ENCODE measurements at places on chromosomes 7 and 10.

- DNase-seq: no peak
Measured at GRCh38 chr10:623477-624311, 65.8 kb downstream of the DIP2C start.

DNA sequence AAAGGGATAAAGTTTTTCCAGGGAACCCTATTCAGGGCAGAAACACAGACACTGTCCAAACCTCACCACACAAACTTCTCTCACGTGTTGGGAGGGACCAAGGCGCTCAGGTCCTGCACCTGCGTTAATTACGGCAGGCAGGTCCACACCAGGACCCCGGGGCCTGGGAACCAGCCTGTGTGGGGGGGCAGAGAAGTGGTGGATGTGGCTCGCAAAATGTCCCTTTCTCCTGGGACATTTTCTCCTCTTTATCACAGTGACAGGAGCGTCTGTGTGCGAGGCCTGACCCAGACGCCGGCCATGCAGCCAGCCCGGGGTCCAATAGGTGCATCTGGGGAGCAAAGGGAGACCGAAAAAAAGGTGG is 73.4 kb upstream of the ZNF722 start:
- no peak for DNase-seq

DNA sequence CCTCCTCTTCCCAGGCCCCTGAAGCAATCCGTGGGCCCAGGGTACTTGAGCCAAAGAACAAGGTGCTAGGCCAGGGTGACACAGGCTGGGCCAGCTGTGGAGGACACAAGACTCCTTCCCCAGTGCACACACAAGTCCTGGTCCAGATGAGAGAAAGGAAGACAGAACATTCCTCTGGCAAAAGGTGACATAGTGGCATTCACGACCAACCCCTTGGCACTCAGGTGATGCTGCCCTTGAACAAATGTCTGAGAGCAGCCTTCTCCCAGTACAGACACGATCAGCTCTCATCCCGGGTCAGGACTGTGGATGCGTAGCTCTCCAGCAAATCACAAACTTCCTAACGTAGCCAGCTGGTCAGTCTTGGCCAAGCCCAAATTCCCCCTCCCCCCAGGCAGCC is 118.5 kb downstream of the OAT start:
- no peak for DNase-seq

DNA sequence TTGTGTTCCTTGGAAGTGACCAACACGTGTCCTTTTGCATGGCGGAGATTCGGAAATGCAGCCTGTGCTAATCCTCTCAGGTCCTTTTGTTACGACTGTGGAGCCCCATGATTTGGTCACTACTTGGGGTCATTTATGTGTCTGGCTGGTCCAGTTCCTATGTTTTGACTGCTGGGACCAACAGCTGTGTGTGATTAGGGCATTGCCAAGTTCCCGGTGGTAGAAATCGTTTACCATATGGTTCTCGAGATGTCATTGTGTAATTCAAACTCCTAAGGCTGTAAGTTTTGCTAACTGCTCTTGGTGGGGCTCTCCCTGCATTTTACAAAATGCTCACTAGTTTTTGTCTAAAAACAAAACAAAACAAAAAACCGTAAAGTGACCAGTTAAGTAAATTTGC is 62.0 kb downstream of the CCNY start:
- DNase-seq: no peak

Measured in ecto neural progenitor cell (in vitro differentiated cells).